ENCODE measurements at places on chromosomes 7 and 10. TPM values are rescaled to one million over a fixed set of nuclear protein-coding genes. Genes with fewer than 3 reads are reported as not detected.

DNA sequence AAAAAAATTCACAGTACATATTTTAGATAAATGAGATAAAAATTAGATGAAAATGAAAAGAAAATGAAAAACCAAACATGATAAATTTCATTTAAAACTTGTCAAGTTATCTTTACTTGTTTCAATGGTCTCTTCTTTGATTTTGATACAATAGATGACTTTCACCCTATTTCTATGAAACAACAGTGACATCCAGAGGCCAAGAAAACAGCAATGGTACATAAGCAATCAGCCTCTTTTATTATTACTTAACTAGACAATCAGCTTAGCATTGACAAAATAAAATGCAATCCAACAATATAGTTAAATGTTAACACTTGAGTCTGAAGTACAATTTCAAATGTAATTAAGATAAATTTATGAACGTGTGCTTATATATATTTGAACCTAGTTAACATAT, 74.8 kb upstream of the GPR37 start:
- DNase-seq, result no peak

GRCh38 chr10:73641328-73642060, at the start of gene MYOZ1:
TSS of gene MYOZ1 (minus strand) at chr10:73641474. CDS start at chr10:73640017, 1,457 bp downstream.
- no peak for DNase-seq

DNA sequence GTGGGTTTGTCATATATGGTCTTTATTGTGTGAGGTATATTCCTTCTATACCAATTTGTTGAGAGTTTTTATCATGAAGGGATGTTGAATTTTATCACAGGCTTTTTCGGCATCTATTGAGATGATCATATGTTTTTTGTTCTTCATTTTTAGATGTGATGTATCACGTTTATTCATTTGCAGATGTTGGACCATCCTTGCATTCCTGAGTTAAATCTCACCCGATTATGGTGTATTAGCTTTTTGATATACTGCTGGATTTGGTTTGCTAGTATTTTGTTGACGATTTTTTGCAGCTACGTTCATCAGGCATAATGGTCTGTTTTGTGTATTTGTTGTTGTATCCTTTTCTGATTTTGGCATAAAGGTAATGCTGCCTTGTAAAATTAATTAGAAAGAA, 311.0 kb downstream of the PTEN start:
- DNase-seq, result no peak

DNA sequence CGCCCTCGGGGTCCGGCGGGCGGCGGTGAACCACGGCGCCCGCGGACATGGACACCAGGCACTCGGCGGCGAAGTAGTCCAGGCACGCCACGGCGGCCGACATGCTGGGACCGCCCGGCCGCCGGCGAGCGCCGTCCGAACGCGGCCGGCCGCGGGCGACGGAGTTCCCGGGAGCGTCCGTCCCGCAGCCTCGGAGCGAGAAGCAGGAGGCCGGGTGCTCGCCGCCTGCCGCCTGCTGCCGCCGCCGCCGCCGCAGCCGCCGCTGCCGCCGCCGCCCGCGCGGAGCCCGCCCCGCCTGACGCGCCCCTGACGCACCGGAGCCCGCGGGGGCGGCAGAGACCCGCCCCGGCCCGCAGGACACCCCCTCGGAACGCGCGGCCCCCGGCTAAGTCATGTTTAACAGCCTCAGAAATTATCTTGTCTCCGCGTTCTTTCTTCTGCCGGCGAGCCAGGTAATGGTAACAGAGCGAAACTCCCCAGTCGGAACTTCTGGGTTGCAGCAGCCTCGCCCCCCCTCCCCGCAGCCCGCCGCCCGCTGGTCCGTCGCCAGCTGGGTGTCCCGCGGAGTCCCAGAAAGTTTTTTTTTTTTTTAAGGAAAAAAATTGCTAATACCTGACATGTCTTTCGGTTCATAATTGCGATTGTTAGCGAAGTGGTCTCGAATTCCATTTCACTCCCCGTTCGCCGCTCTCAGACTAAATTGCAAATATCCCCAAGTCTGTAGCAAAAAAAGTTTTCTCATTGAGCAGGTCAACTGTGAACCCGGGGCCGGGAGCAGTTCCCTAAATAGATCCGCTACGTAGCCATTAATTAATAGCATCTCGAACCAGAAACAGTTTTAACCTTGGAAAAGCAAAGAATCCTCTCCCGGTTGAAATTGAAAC, at the start of gene KLF14:
TSS of gene KLF14 (minus strand) at position 277 of the 884 bp plus-strand sequence. CDS start at position 103, 174 bp downstream.
- no peak for DNase-seq

GRCh38 chr7:83355143-83355542, 192.5 kb upstream of the PCLO start:
- DNase-seq, result no peak

SORCS3 gene
- total RNA-seq, result not detected

GPAM gene
- total RNA-seq, result 211 TPM

NEUROD6 gene
- total RNA-seq, result not detected

POLR2J3 gene
- total RNA-seq, result 23.5 TPM

ERVW-1 gene
- not detected for total RNA-seq

DCLRE1A gene
- total RNA-seq, result 2.7 TPM

SNCG gene
- 265 TPM for total RNA-seq

All from mesenteric fat pad (tissue), 1 donor.